CD4-positive, alpha-beta T cell treated with Interleukin-17A for 1 hour (primary cell): ENCODE measurements at places on chromosomes 5 and 9.
A peak's percentile ranks its signal among the peaks of the same experiment; 100 is the strongest.

DNA sequence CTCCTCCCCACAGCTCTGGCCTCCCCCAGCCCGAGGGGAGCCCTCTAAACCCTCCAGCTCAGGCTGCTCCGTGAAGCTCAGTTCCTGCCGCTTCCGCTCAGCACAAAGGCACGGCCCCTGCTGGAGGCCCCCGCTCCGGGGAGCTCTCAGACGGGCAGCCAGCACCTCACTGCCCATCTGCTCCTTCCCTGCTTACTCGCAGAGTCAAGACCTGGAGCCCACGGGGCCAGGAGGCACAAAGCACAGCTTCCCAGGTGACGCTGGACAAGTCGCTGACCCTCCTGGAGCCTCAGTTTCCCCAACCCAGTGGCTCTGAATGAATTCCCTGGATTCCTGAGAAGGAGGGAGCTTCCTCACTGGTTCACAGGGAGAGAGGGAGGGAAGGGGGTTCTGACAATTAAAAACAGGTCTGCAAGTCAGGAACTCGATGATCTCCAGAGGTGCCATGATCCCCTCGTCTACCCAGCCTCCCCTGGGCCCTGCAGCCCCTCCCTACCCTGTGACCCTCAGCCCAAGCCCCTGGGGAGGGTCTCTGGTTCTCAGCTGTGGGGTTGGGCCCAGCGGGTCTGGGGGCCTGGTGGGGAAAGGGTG lies 36.2 kb downstream of the VAV2 start:
- peak; percentile 10 for DNase-seq

GRCh38 chr9:87294126-87294525 lies 203.5 kb upstream of the DAPK1 start:
- no peak for DNase-seq

DNA sequence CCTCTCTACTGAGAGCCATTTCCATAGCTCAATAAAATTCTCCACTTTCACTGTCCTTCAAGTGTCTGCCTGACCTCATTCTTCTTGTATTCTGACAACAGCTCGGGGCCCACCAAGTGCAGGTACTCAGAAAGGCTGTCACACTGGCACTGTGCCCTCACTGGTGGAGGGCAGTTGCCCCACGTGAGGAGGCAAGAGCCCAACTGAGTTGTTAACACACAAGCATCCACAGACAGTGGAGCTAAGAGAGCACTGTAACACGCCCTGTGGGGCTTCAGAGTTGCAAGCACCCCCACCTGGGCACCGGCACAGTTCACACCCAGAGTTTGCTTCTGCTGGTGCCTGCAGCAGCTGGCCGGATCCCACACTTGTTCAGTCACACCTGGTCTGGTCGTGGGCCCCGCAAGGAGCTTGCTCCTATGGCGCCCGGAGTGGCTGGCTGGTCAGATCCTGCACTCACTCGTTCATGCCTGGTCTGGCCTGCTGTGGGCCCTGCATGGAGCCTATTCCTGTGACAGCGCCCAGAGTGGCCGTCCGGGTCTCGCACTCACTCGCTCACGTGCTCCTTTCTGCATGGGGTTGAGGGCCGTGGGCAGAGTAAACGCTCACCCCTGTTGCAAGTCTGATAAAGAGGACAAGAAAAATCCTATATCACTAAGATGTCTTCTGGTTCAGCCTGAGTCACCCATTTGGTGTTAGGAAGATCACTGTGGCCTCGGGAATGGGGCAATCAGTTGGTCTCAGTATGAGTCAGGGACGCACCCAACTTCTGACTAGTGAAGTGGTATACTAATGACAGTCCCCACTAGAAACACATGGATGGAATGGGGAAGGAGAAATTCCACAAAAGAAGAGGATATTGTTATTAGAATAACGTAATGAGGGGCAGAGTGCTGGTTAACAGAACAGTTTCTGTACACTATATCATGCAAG lies 87.0 kb upstream of the CCNH start:
- DNase-seq, result no peak

DNA sequence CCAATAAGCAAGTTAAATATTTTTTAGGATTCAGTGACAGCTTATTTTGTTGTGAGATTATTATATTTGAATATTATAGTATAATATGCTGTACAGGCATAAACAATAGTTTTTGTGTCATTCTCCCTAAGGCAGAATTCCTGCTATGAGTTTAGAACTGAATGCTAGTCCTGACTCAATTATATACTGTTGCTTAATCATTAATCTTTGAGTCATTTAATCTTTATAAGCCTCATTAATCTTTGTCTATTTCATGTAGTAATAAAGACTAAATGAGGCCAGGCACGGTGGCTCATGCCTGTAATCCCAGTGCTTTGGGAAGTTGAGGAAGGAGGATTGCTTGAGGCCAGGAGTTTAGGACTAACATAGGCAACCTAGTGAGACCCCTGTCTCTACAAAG lies 3.6 kb upstream of the DCP2 start:
- no peak for DNase-seq

DNA sequence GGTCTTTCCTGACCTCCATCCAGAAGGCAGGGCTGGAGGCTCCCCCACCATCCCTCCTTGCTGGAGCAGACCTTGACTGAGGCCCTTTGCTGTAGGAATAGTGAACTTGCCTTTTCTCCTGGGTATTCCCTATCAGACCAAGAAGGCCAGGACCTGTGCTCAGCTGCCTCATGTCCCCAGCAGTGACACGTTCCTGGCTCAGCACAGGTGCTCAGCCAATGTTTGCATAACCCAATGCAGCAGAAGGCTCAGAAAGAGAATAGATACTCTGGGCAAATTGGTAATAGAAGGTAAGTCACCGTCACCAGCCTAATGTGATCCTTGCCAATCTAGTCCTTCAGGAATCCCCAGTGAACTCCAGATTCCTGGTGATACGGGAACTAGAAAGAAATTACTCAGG lies 96.4 kb downstream of the ACTL7B start:
- no peak for DNase-seq

- no peak for DNase-seq
Measured at GRCh38 chr5:1429496-1429895, 15.7 kb downstream of the SLC6A3 start.

GRCh38 chr9:75997206-75997605 lies 106.7 kb downstream of the PCSK5 start:
- DNase-seq, result no peak

GRCh38 chr9:95780751-95781150 lies 94.7 kb upstream of the ERCC6L2 start:
- no peak for DNase-seq

GRCh38 chr5:41708604-41708940 lies 161.7 kb downstream of the OXCT1 start:
- DNase-seq, result no peak

DNA sequence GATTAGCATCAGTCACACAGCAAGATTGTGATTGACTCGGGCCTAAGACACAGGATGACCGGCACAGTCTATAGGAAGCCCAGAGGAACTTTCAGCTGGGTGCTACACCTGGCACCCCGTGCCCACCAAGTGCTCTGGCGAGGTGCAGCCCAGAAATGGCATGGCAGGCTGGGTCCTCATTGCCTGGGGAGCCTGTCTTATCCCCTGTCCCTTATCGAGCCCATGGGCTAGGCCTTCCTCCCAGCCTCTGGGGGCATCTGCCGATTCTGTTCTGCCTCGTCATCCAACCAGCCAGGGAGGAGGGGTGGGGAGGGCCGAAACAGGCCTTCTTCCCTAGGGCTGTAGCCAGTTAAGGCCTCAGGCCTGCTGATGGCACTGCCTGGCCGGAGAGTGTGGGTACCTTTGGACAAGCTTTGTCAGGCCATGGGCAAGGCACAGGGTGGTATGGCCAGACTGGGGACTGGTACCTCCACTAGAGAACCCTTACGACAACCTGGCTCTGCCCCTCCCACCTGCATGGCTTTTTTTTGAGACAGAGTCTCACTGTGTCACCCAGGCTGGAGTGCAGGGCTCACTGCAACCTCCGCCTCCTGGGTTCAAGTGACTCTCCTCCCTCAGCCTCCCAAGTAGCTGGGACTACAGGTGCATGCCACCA lies 1.6 kb downstream of the GRK6 start:
- DNase-seq, result peak; percentile 38

DNA sequence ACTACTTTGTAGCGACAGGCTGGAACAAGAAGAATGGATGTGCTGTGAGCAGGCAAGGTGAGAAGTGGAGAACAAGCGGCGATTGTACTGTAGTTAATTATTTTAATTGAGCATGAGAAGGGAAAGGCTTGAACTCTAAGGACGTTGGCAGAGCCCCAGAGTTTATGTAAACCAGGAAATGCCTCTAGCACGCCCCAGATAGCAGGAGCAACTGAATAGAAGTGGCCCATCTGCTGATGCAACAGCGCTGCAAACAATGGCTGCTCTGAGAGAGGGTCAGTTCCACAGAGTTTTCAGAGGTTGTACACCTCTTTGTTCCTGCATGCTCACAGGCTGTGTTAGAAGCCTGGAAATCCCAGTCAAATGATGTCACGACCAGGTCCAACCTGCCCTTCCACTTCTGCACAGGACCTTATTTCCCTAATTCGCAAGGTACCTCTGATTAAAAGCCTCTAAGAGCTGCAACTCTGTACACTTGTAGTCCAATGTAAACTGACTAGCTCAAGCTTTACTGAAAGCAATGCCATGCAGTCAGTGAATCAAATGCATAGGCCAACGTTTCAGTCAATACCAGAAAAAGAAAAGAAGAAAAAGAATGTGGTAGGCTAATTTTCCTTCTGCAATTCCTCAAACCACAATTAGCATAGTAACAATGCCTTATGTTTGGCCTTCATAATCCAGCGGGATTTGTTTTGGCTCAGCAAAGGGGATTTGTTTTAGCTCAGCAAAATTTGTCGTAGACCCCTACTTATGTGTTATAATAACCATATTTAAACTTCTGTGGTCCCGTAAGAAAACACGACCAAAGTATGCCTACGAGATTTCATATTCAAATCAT lies 119.6 kb upstream of the RETREG1 start:
- DNase-seq, result no peak

DNA sequence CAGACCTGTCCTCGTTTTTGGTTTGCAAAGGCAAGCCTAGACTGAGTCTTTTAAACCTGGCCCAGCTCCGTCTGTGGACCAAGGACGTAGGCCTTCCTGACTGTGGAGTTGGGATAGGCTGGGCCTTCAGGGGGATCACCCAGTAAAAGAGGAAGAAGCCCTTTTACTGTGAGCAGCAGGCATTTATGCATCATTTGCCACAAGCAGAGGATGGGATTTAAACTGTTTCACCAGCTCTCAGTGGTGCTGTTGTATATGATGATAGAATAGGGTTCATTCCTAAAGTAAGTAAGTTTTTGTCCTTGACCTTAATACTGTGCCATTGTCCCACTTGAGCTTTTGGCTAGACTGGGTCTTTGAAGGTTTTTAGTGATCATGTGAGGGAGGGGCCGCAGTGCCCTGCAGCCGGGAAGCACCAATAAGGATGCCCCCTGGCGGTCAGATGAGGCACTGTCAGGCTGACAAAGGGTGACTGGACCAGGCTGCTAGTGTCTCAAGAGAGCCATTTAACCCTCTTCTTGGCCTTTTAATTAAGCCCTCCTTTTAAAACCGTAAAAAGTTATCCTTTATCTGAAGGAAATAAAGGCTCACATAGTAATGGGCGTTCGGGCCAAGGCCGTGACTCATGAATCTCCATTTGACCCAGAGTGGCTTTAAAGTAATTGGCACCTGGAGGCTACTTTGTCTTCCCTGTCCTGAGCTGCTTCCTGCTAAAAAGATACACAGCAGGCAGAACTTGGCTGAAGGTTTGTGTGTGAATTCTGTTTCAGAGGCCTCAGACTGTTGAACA lies 74.0 kb downstream of the UBAP1 start:
- peak; percentile 75 for DNase-seq

DNA sequence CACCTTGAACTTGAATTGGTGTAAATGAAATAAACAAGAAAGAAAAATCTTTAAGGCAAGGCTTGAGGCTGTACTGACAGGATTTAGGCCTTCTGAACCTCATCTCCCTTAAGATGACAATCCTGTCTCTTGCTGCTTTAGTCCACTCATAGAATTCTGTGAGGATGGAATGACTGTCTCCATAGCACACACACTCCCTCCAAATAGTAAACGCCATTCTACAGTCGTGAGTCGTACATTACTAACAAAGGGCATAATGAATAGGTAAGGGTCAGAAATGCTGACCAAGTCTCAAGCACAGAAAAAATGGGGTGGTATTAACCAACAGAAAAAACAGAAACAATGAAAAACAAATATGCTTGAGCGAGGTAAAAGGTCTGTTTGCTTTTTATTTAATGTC lies 71.8 kb upstream of the SIMC1 start:
- no peak for DNase-seq

DNA sequence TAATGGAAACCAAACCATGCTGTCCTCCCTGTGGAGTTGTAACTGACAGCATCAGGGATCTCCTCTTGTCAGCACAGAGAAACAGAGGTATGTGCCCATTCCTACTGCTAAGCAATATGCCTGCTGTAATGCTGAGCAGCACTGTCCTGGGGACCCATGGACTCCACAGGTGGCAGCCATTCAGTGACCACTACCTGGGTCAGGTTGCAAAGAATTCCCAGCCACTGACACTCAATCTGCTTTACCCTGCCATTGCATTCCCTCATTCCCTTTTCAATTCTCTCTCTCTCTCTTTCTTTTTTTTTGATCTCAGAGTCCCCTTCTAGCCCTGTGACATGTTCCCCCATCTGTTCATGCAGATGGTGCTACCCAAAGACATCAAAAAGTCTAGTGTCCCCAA lies 104.1 kb downstream of the GABRB2 start:
- no peak for DNase-seq

- peak; percentile 28 for DNase-seq
Measured at GRCh38 chr5:174724484-174725260, at the start of gene MSX2. MSX2 (plus strand) TSS chr5:174724582; CDS start chr5:174724660, 78 bp downstream.

- DNase-seq, result no peak
Measured at GRCh38 chr9:105119156-105119555, 125.3 kb upstream of the SLC44A1 start.

DNA sequence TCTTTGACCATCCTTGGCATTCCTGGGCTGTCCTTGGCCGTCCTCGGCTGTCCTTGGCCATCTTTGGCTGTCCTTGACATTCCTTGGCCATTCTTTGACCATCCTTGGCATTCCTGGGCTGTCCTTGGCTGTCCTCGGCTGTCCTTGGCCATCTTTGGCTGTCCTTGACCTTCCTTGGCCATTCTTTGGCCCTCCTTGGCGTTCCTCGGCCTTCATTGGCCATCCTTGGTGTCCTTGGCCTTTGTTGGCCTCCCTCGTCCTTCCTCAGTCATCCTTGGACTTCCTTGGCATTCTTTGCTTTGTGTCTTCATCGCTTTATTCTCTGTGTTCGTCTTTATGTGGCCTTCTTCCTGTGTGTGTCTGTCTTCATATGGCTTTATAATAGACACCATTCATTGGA lies 20.7 kb downstream of the NDUFS6 start:
- no peak for DNase-seq

DNA sequence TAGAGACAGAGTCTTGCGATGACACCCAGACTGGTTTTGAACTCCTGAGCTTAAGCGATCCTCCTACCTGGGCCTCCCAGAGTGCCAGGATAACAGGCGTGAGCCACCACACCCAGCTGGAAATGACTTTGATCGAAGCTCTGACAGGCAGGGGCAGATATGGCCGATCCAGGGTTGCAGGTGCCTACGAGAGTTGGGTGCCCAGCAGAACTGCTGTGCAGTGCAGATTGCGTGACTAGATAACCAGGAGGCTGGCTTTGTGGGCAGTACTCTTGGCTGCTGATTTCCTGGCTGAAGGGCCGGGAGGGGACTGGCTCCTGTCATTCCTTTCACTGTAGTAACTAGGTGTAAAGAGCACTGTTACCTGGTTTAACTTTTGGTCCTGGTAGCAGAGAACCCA lies 11.8 kb downstream of the TBC1D13 start:
- DNase-seq, result no peak

- DNase-seq, result no peak
Measured at GRCh38 chr9:111237447-111237846, 92.6 kb downstream of the OR2K2 start.
